ENCODE measurements at places on chromosomes 12 and 14.

DNA sequence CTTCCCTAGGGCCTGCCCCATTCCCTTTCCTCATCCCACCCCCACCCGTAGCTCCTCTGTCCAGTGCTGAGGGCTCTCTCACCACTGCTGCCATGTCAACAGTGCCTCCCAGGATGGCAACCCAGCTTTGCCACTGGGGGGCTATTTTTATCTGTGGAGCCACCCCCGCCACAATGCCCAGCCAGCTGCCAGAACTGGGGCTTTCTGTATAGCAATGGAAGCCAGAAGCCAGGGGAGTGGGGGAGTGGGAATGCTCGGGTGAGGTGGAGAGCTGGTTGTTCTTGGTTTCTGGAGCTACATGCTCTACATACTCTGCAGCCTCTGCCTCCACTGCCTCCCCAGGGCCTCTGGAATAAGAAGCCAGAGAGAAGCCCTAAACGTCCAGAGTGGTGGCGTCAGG lies 8.9 kb downstream of the PDE1B start:
- DNase-seq = no peak

DNA sequence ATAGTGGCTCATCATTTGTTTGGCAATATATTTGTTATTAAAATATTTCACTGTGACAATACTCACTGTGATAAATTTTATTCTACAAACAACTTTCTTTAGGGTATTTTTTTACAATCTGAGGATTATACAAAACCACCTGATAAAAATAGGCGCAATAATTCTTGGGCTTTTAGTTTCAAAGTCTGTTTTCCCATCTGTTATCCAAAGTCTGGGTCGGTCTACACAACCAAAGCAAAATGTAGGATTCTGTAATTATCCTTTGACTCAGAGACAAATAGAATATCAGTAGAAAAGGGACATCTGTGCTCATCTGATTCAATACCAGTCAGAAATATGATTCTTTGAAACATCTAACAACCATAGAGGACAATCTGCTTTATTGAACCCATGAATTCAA lies 271.8 kb upstream of the AMIGO2 start:
- no peak for DNase-seq

DNA sequence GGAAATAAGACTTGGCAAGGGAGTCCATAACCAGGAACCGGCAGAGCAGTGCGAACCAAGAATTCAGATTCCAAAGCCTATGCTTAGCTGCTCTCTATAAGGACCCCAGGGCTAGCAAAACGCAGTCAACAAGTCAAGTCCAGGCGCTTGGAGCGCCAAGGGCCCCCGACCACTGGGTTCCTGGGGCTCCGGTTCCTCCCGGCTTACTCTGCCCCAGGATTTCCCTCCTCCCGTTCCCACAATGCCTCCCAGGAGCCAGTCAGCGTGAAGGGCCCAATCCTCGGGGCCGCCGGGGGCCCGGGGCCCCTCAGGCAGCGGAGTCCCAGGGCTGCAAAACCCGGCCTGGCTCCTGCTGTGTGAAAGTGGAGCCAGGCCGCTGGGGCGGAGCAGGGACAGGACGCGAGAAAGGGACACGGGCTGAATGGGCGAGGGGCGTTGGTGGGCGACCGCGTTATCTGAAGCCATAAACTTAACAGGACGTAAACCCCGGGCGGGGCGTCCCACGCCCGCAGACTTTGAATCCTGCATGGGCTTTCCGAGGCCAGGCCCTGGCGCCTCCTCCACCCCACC lies 1.5 kb downstream of the KRT8 start:
- DNase-seq = peak; percentile 58

GRCh38 chr12:18546399-18546798 lies 191.4 kb downstream of the PLCZ1 start:
- no peak for DNase-seq

DNA sequence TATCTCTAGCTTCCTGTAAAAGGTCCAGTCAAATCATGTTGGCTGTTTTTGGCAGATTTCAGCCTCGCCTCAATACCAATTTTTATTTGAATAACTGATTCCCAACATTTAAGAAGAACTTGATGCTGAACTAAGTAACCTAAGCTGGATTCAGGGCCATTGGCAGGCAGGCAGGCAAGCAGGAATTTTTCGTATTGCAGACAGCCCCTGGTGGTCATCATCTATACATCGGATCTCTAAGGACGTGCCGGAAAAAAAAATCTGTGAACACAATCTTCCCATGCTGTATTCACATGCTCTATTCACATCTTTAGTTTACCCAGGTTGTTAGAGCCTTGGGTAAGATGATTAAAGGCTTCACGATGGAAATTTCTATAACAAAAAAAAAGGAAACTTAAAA lies 7.0 kb downstream of the VCPKMT start:
- no peak for DNase-seq

- DNase-seq = no peak
Measured at GRCh38 chr14:83085725-83086124, 1552.1 kb upstream of the SEL1L start.

DNA sequence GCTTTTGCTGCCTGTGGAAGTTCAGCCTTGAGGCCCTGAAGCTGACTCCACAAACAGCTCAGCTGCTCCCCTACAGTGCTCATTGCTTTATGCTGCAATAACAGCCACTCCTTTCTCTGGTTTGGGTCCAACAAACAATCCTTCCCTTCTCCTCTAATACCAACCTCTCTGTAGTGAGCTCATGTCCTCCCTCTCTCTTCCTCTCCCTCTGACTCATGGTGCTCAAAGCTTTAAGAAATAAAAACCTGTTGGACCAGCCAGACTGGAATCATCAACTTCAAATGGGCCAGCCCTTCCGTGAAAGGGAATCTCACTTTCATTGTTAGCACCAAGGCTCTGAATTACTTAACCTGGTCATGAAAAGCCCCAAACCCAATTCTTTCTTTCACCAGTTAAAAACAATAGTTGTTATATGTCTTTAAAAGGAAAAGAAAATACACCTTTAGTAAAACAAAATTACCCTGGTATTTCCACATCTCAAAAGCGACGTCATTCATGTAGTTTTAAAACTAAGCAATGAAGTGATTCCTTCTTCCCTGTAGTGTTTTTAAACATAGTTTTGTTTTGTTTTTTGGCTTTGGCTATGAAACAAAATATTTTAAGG lies 126.4 kb downstream of the DUSP6 start:
- DNase-seq = peak; percentile 20

- DNase-seq = no peak
Measured at GRCh38 chr12:108744021-108744897, 12.9 kb upstream of the CORO1C start.

DNA sequence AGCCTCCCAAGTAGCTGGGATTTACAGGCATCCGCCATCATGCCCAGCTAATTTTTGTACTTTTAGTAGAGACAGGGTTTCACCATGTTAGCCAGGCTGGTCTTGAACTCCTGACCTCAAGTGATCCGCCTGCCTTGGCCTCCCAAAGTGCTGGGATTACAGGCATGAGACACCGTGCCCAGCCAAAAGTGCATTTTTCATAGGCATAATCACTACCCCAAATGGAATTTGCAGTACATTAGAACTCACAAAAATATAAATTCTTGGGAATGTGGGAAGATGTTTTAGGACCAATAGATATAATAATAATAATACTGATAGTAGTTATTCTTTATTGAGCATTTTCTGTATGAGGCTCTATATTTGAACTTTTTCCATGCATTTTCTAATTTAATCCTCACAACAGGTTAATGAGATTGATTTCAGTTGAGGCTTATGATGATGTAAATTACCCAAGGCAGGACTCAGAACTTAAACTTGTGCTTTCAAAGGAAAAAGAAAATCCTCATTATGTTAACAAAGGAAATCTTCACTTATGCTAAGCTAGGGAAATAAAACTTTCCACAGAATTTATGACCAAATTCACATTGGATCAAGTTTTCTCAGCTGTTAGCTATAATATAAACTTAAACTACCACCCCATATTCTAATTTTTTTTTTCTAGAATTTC lies 121.6 kb downstream of the SRGAP1 start:
- no peak for DNase-seq

GRCh38 chr14:88962356-88962755 lies 137.9 kb downstream of the TTC8 start:
- no peak for DNase-seq

GRCh38 chr12:75116646-75117198 lies 92.9 kb downstream of the KCNC2 start:
- no peak for DNase-seq

DNA sequence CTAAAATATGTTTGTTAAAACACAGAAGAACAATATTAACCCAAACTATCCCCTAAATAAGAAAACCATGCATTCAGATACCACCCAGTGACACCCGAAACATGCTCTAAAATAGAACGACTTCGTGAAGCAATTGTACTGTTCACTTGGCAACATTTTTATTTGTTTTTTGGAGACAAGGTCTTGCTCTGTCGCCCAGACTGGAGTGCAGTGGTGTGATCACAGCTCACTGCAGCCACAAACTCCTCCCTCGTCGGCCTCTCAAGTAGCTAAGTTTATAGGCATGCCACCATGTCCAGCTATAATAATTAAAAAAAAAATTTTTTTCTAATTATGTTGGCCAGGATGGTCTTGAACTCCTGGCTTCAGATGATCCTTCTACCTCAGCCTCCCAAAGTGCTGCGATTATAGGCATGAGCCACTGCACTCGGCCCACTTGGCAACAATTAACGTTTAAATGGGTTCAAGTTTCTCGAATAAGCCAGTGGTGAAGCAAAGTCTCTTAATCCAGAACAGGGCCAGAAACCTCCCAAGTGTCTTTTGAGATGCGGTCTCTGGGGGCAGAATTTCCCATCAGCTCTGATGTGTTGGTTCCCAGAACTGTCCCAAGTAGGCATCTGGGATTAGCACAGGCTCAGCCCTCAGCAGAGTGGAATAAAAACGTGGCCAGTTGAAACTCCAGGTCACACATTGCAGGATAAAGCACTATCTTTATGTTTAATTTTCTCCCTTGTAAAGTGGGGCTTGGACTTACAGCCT lies 74.5 kb downstream of the TMCC3 start:
- no peak for DNase-seq

DNA sequence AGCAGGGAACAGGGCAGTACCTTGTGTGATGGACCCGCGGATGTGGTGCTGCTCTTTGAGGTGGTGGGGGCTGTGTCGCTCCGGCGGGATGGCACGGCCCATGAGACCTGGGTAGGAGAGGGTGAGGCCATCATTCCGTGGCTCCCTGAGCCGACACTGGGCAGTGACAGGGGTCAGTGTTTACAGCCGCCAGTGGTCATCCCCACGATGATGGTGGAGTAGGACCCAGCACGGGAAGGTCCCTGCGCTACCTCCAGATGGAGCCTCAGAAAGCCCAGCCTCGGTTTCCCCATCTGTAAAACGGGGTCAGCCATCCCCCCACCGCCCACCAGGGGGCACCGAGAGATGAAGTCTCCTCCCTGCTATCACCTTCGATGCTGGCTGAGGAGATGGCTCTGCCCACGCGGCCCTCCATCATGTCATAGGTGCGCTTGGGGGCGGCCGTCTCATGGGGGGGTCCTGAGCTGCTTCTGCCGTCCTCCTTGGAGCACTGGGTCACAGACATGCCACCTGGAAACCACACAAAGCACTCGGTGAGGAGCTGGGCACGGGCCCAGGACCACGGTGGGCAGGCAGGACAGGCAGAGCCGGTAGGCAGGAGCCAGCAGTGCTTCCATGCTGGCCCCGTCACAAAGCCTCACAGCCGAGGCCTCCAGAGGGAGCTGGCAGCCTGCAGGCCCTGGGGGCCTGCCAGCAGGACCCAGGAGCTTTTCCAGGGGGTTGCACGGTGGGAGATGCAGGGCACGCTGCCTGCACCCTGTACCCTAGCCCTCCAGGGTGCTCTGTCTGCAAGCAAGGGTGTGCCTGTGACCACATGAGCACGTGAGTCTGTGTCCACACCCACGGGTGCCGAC lies 53.1 kb downstream of the RFLNA start:
- no peak for DNase-seq

GRCh38 chr14:92613008-92613658 lies 99.6 kb downstream of the RIN3 start:
- DNase-seq = peak; percentile 59

GRCh38 chr12:75862692-75863471 lies 168.7 kb downstream of the PHLDA1 start:
- no peak for DNase-seq

GRCh38 chr12:116043659-116044535 lies 233.6 kb downstream of the MED13L start:
- DNase-seq = no peak

- DNase-seq = no peak
Measured at GRCh38 chr14:64772397-64772950, 68.2 kb downstream of the PLEKHG3 start.

GRCh38 chr12:57069523-57069922 lies 9.1 kb downstream of the NEMP1 start:
- DNase-seq = peak; percentile 48

- no peak for DNase-seq
Measured at GRCh38 chr12:72679147-72679757, 407.1 kb downstream of the TRHDE start.

GRCh38 chr12:124679533-124680371 lies 112.3 kb upstream of the NCOR2 start:
- DNase-seq = no peak

GRCh38 chr12:99847936-99848335 lies 136.8 kb downstream of the ANKS1B start:
- no peak for DNase-seq

- no peak for DNase-seq
Measured at GRCh38 chr12:123099560-123100192, 51.2 kb downstream of the PITPNM2 start.

- no peak for DNase-seq
Measured at GRCh38 chr12:1993871-1994371, 10.3 kb downstream of the DCP1B start.

GRCh38 chr12:18400186-18400585 lies 138.9 kb downstream of the PIK3C2G start:
- no peak for DNase-seq

DNA sequence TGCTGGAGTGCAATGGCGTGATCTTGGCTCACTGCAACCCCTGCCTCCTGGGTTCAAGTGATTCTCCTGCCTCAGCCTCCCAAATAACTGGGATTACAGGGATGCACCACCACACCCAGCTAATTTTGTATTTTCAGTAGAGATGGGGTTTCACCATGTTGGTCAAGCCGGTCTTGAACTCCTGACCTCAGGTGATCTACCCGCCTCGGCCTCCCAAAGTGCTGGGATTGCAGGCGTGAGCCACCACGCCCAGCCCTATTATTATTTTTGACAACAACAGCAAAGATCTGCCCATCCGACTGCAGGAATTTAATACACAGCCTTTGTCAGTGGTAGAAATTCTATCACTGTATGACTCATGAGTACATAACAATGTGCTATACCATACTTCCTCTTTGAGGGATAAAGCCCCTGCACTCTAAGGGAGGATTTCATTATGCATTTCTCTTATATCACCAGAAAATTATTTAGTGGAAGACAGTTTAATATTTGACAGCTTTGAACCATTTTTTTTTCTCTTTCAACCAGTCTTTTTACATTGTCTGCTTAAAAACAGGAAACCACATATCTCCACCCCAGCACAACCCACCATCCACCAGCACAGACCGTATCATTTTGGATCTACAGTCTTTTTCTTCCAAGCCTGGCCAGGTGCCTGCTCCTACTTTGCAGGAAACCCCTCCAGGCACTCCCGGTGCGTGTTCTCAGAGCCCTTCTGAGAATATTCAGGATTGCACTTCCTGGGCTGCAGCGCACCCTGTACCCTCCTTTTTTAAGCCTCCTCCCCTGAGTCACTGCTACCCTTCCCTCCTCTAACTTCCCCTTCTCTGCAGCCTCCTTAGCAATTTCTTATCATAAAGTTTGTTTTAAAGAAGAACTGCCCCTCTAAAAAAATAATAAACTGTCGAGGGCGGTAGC lies 594 bp downstream of the ARHGDIB start:
- no peak for DNase-seq

Data from activated T-cell treated with anti-CD3 and anti-CD28 coated beads for 24 hours (primary cell).